Fibroblast of upper back skin (primary cell): ENCODE measurements at places on chromosomes 6 and 20.

- DNase-seq = no peak
Observed at GRCh38 chr6:32517654-32518445, 12.2 kb downstream of the HLA-DRB5 start.

DNA sequence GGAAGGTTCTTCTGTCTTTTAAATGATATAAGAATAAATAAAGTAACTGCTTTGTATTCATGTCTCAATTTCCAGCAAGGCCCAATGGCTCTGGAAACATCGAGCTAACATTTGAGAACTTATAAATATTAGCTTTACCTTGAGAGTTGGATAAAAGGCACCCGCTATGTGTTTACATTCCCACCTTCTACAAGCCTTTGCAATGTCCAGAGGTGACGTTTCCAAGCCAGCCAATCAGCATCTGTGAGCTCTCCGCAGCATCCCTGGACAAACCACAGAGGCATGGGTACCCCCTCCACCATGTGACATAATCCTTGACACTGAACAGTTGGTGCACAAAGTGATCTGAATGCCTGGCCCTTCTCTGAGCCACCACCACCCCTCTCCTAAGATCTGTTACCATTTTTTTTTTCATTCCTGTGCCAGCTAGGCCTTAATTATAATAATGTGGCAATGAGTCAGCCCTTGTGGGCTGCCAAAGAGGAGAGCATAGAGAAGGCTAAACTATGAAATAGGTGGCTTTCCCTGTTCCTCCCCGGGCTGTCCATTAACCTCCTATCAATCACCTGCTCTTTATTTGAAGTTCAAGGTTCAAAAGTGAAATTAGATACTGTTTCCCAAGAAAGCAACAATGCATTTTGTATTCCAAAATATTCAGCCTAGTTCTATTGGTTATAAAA, 4.1 kb downstream of the CBLN4 start:
- DNase-seq = no peak

GRCh38 chr20:38748861-38749149, 545 bp downstream of the ACTR5 start:
- no peak for DNase-seq

DNA sequence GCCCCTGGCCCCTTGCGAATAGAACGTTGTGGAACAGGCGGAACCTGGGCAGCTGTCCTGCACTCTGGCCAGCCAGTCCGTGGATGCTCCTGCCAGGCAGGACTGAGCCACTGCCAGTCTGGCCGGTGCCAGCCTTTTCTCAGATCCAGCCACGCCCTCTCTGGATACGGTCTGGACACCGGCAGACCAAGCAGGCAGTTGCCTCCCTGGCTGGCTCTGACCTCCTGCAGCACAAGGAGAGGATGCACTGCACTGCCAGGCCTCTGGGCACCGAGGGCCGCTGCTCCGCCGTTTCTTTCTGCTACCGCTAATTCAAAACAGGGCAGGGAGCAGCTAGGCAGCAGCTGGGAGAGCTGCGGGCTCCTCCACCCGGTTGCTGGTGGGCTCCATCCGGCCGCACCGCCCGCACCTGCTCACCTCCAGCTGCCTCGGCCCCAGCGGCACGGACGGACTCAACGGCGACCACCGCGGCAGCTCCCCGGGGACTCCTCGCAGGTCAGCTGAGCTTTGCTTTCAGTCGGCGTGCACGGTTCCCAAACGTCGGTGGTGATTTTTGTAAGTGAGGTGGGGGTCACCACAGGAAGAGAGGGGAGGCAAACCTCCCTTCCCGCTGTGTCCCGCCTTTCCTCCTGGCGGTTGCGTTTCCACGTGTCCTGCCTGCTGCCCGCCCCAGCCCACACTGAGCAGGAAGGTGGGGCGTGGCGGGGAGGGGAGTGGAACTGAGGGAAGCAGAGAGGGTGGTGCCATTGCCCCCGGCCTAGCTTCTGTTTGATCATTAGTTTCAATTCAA, 30.3 kb upstream of the AFDN start:
- no peak for DNase-seq

DNA sequence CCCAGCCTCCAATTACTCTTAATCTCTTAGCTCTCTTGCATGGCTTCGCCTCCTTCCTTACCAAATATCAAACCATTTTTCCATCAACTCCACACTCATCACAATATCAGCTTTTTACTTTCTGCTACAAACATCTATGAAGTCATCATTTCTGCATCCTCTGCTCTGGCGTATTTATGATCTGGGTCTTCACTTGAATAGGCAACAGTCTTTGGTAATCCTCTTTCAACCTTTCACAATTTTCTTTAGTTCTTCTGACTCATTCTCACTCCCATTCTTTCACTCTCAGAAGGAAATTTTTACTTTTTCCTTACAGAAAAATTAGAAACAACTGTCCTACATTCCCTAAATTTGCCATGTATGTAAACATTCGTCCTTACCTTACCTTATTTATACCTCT, 522.4 kb downstream of the HDGFL1 start:
- peak; percentile 48 for DNase-seq

- DNase-seq = no peak
Observed at GRCh38 chr6:36210182-36210581, 13.6 kb downstream of the BRPF3 start.

DNA sequence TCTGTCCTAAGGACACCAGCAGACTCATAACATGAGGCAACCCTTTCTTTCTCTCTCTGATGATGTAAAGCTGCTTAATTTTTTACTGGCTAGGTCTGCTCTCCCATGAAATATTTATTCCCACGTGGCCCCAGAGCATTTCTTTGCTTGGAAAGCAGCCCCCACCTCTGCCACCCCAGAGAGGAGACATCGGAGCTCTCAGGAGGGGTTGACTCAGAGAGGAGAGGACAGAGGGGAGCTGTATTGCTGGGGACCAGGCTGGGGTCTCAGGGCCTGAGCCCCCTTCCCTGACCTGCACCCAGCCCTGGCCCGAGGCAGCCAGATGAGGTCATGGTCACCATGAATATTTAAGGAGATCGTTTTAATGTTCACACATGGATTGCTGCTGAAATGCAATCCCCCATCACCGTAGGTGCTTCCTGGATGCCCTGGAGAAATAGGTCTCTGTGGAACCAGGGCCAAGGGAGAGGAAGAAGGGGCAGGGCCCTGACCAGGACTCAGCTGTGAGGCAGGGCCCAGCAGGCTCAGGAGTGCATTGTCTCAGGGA, 117.5 kb downstream of the DLL1 start:
- no peak for DNase-seq

DNA sequence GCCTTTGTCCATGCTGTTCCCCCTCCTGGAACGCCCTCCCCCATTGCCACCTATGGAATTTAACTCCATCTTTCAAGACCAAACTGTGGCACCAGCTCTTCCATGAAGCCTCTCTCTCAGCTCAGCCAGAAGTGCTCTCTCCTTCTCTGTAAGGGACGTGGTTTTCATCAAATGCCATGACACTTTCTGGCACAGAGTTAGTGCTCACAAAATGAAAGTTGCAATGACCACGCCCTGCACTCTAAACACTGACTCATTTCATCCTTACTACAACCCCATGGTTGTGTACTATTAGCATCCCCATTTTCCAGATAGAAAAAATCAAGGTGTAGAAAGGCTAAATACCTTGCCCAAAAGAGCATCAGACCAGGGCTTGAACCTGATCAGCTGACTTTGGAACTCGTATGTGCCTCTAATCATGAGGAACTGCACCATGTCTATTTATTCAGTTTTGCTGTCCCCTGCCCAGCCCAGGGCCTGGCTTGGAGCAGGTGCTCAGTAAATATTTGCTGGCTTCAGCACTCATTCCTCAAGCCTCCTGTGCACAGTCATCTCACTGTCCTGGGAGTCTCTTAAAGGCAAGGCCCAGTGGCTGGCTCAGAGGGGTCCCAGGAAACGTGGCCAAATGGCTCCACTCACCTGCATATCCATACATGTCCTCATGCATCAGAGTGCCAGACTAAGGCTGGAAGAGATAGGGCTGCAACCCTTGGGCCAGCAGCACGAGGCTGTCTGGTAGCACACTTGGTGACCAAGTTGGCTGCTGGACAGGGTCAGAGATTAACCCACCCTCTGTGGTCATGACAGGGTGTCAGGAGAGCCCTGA, 77.9 kb downstream of the MRPL14 start:
- no peak for DNase-seq

DNA sequence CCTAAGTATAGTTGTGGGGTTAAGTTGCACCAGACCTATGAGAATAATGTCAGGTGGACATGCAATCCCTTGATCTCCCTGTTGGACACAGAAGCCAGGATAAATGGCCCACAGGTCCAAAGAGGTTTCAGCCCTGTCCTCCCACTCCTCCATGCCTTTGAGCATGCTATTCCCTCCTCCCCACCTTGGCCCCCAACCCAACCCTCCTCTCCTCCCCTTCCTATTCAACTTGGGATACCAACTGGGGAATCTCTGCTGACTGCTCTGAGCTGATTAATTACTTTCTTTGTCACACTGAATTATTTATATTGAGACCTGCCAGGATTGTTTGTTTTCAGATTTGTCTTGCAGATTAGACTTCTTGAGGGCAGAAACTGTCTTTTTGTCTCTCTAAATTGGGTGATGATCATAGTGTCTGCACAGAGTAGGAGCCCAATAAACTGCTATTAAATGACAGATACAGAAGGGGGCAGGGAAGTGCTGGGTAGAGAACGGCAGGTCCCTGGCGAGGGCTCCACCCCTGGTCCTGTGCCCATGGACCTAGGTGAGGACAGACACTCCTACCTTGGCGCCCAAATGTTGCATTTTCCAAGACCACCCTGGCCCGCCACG, 120.9 kb downstream of the UNC5CL start:
- DNase-seq = no peak

DNA sequence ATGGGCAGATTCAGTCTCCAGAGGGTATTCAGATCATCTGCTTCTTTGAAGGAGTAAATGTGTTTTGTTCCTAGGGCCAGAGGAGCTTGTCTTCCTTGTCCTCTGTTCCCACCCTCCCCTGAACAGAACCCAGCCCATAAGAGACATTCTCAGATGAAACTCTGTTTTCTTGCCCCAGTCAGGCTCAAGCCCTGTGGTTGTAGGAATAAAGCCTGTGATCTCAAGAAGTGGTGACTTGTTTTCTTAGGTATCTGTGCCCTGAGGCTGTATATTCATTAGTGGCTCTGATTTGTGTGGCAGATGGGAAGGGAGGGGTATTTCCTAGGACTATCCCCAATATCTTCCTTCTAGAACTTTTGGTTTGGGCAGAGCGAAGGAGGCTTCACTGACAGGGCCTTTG, 27.9 kb downstream of the GSS start:
- no peak for DNase-seq

GRCh38 chr6:145850671-145851070, 36.1 kb upstream of the FBXO30 start:
- no peak for DNase-seq

- DNase-seq = no peak
Observed at GRCh38 chr20:55778796-55779195, 226.5 kb downstream of the CBLN4 start.

GRCh38 chr6:128696691-128697689, 176.6 kb upstream of the PTPRK start:
- DNase-seq = peak; percentile 77

DNA sequence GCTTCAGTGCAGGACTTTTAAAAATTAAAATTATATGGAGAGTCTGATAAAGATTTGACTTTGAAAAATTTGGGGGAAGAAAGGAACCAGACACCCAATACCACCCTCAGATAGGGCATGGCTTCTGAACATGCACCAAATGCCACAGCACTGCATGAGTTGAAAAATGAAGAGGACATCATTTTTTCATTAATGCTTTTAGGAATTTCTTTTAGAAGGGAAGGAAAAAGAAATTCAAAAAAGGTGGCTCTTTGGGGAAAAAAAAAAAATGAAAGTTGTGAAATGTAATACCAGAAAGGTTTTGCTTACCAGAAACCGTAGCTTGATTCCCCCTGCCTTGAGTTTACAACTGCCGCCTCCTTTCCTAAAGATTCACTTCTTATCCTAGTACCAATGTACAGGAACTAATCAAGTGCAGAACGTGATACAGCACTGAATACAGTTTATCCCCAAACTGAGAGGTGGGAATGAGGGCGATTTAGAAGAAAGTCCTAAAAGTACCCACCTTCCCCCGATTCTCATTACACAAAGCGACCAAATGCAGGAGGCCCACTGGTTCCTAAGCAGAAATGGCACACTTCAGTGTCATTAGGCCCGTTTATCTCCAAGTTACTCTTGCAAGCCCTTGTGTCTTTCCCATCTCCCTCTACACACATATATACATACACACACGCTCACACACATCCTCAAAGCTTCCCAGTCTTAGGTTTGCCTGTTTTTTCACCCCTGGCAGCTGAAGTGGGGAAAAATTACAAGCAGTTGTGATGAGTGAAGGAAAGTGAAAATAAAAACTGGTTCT, 2.8 kb downstream of the PPP1R10 start:
- no peak for DNase-seq

- DNase-seq = peak; percentile 56
Observed at GRCh38 chr20:44532981-44533331, 11.1 kb upstream of the SERINC3 start.

- DNase-seq = no peak
Observed at GRCh38 chr20:44979090-44979621, 12.8 kb downstream of the STK4 start.

DNA sequence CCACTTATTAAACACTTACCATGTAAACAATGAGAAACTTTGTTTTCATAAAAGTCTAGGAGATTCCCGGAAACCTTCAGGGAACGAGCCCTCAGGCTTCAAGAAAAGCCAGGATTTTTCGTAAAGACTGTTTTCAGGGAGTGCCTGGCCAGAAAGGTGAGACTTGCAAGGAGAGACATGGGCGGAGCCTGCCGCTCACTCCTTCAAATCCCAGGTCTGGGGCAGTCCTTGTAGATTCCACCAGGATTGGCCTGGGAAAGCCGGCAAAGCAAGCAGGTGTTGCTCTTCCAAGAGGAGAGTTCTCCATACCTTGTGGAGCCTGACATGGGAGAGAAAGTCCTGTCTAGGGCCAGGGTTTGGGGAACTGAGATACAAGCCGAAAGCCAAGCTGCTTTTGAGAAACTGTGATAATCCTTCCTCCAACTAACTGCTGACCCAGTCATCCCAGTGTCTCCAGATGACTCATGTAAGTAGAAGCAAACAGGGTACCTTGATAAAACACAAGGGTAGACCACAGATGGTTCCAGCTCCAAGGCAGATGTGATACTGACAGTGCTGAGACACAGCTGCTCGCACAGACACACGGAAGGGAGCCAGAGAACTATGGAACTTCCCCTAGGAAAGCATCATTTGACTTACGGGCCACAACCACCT, 69.4 kb upstream of the NAA20 start:
- peak; percentile 79 for DNase-seq

- DNase-seq = no peak
Observed at GRCh38 chr6:93453956-93454355, 34.6 kb upstream of the EPHA7 start.

DNA sequence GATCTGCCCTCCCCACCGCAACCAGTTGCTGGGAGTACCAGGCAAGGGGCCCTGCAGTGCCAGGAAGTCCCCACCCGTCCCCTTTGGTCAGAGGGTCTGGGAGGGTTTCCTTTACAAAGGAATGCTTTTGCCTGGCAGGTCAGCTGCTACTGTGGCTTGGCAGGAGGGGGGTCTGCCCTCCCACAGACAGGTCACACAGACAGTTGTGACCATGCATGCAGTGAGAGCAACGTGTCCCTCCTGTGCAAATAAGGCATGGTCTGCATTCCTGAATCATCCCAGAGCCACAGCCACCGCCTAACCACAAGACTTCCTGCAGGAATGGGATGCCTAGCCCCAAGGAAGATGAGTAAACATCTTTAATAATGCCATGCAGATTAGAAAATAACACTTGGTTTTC, 439 bp upstream of the F13A1 start:
- DNase-seq = peak; percentile 63

- DNase-seq = no peak
Observed at GRCh38 chr6:82970839-82971238, 94.8 kb downstream of the UBE3D start.
